ENCODE measurements at places on chromosomes 7 and 10.
A peak's percentile ranks its signal among the peaks of the same experiment; 100 is the strongest.

DNA sequence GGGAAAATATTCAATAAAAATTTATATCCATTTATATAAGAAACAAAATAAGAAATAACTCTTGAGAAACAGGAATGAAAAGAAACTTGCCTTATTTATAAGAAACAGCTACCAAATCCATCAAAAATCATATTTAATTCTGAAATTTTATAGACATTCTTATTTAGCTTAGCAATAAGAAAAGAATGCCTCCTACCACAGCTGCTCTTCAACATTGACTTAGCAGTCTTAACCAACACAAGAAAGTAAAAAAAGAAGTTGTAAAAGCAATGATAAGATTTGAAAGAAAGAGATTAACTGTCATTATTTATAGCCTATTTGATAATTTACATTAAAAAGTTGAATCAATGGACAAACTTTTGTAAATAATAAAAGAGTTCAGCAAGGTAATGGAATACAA, 212.8 kb downstream of the ZNF365 start:
- DNase-seq, result no peak

DNA sequence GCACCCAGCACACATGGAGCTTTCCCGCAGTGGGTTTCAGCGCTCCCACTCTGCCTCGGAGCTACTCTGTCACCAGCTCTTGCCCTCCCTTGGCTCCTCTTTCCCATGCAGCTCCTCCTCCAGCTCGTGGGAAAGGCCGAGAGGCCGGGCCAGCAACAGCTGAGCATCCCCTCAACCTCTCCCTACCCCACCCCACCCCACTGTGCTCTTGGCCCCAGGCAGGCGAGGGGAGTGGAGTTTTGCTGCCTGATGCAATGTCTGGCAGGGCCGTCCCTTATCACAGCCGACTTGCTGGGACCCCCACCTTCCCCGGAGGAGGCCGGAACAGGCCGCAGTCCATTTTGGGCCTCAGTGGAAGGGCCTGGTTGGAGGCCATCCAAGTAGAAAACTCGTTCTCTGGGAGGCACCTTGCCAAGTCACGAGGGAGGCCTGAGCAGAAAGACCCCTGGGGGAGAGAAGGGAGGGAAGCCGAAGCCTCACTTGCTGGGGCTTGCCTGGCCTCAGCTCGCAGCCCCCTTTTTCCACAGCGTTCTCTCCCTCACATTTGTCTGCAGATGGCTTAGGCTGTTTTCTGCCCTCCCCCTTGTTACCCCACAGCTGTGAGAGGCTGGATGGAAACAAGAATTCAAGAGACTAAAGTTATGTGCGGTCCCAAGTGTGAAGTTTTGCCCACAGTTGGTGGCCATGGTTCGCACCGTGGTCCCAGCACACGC, 35.3 kb downstream of the CHST3 start:
- no peak for DNase-seq

DNA sequence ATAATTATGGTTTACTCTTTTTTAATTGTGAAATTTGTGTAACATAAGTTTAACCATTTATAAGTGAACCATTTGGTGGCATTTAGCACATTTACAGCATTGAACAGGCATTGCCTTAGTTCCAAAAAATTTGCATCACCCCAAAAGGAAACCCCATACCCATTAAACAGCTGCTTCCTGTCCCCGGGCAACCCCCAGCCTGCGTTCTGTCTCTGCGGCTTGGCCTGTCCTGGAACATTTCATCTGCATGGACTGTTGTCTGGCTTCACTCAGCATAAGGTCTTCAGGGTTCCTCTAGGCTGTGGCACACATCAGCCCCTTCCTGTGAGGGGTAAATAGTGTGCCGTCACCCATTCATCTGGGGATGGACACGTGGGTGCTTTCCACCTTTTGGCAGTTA, 6.9 kb downstream of the RET start:
- no peak for DNase-seq

DNA sequence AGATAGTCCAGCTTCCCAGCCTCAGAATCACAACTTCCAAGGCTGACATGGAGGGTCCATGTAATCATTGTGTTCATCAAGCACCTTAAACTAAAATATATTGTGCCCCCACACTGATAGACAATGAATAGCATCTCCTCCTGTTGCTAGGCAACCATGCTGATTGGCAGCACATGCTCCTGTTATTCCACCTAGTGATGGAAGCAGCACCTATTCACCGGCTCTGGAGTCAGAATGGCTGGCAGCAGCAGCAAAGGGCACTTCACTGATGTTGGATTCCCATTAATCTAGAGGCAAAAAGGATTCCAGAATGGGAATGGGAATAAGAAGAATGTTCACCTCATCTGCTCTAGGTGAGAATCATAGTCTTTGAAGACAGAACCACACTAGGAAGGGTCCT, 55.0 kb downstream of the RELN start:
- DNase-seq, result no peak

- DNase-seq, result no peak
Measured at GRCh38 chr10:31368724-31369123, 49.7 kb downstream of the ZEB1 start.

GRCh38 chr10:62043421-62044021, 142.0 kb downstream of the ARID5B start:
- DNase-seq, result peak; percentile 78

DNA sequence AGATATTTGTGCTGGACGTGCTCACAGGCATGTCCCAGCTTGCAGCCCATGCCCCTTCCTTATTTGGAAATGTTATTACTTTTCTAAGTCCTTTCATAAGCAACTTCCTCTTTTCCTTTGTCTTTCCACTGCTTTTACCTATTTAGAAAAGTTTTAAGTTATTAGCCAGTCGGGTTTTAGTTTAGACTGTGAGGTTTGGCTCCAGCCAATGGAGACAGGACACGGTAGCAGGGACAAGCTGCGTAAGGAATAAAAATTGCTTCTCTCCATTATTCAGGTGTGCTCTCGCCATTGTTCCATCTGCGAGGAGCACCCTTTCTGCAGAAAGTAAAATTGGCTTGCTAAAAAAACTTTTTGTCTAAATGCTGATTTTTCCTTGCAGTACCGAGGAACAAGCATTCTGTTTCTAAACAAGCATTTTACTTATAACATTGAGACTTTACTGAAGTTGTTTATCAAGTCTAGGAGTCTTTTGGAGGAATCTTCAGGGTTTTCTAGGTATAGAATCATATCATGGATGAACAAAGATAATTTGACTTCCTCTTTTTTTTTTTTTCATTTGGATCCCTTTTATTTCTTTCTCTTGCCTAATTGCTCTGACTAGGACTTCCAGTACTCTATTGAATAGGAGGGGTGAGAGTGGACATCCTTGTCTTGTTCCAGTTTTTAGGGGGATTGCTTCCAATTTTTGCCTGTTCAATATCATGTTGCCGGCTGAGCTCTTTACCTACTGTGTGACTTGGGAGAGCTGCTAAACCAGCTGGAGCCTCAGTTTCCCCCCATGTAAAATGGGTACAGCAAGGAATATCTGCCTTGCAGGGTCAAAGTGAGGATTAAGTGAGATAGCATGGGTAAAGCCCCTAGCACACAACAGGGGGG, 63.8 kb downstream of the ALOX5 start:
- no peak for DNase-seq

DNA sequence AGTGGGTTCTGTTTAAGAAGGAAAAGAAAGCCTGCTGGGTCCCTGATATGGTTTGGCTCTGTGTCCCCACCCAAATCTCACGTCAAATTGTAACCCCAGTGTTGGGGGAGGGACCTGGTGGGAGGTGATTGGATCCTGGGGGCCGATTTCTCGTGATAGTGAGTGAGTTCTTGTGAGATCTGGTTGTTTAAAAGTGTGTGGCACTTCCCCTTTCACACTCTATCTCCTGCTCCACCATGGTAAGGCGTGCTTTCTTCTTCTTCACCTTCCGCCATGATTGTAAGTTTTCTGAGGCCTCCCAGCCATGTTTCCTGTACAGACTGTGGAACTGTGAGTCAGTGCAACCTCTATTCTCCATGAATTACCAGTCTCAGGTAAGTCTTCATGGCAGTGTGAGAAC, 42.6 kb downstream of the INPP5A start:
- no peak for DNase-seq

- DNase-seq, result no peak
Measured at GRCh38 chr10:66752714-66753113, 173.1 kb upstream of the LRRTM3 start.

- no peak for DNase-seq
Measured at GRCh38 chr10:68223535-68224165, 8.3 kb downstream of the ATOH7 start.

GRCh38 chr10:70967591-70968587, 79.5 kb upstream of the PCBD1 start:
- no peak for DNase-seq

- no peak for DNase-seq
Measured at GRCh38 chr10:117762819-117763172, 220.2 kb downstream of the EMX2 start.

GRCh38 chr10:3057946-3058345, 9.4 kb upstream of the PFKP start:
- DNase-seq, result no peak

GRCh38 chr7:102066476-102066875, 220.2 kb upstream of the SH2B2 start:
- no peak for DNase-seq

- no peak for DNase-seq
Measured at GRCh38 chr7:45394117-45394708, 180.0 kb upstream of the ADCY1 start.

GRCh38 chr10:103892181-103892580, 25.8 kb downstream of the STN1 start:
- DNase-seq, result no peak

GRCh38 chr7:25656581-25657026, 428.3 kb upstream of the NPVF start:
- no peak for DNase-seq

GRCh38 chr10:120392245-120392644, 64.8 kb upstream of the PLPP4 start:
- no peak for DNase-seq

- DNase-seq, result no peak
Measured at GRCh38 chr7:140080919-140081318, 18.2 kb upstream of the PARP12 start.

- DNase-seq, result no peak
Measured at GRCh38 chr7:85773116-85773728, 586.4 kb upstream of the SEMA3D start.

DNA sequence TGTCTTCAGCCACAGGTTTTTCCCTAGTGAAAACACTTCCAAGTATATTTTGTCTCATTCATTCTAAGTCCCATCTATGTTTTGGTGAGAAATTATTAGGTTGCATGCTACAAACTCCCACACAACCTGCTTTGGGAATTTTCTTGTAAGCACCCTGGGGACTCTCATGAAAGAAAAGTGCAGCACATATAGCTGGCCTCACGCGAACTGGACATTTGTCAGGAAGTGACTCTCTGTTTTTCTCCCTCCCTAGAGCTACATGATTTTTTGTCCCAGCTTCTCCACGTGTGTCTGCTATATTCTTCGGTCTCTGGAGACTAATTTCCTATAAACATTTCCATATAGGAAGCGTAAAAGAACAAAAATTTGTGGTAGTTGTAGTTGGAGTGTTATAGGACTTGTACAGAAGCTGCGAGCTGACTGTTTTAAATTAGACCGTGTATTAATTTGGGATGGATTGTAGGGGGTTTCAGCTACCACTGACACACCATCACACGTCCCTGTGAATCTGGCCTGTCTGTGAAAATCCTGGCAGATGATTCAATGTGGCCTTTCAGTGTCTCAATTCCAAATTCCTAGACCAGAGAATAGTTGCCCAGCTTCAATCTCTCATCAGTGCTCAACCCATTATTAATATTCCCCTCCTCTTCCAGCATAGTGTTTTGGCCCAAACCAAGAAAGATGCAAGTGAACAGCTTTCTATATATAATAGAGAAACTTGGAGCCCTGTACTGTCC, 40.2 kb downstream of the ARL4A start:
- DNase-seq, result no peak

GRCh38 chr7:41003611-41003940, 699.3 kb downstream of the INHBA start:
- DNase-seq, result no peak

GRCh38 chr7:103597606-103598005, 151.6 kb upstream of the SLC26A5 start:
- no peak for DNase-seq

DNA sequence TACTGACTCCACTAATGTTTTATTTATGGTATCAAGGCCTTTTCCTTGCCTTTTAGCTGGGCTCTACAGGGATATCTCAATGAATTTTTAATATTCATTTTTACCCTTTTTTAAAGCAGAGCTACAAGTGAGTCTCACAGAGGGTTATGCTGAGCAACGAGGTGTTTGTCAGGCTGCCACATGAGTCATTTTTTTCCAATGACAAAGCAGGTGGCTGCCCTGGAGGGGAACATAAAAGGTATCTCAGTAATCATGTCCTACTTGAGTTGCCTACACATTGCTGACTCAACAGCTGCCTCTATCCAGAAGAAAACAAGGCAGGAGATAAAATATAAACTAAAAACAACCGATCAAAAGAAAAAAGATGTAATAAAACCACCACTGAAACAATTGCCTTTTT, 1004.9 kb upstream of the POT1 start:
- no peak for DNase-seq

DNA sequence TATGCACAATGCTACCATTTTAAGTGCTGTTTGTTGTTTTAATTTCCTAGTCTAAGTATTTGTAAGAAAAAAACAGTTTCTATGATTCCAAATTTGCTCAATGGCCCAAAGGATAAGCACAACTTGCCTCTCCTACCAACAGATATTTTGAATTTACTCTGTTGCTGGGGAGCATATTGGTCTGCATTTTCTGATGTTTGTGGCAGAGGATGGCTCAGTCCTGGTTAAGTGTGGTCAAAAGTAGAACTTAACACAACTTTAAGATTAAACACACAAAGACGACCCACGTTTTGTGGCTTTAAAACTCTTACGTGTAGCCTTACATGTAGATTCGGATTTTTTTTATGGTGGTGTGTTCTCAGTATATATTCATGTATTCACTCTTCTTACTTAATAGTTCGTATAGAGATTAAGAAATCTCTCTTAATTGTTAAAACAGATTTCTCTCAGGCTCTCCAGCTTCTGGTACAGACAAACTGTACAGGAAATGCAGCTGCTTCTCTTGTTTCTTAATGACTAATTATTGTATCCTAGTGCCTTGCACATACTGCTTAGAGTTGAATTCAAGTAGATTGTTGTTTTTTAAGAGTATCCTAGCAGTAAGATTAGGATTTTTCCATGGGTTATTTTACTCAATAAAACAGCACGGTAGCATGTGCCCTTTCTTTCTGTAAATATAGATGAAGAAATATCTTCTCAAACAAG, 86.2 kb downstream of the GPR85 start:
- no peak for DNase-seq

DNA sequence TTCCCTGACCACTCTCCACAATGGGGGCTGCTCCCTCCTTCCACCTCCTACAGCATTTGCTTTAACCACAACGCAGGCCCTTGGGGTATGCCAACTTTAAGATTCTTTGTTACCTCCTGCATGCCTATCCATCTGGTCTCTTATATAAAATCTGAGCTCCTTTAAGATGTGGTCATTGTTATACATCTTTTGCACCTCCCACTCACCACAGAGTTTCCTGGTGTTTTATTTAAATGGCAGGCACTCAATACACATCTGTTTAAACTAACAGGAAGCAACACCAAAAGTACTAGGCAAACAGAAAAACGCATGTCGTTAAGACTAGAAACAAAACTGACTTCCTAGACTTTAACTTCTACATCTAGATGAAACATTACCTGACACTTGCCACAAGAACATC, 36.3 kb downstream of the SLC25A13 start:
- DNase-seq, result no peak

All from SJSA1 (cell line).